ENCODE measurements at places on chromosomes 5 and 9.
A peak's percentile ranks its signal among the peaks of the same experiment; 100 is the strongest.

DNA sequence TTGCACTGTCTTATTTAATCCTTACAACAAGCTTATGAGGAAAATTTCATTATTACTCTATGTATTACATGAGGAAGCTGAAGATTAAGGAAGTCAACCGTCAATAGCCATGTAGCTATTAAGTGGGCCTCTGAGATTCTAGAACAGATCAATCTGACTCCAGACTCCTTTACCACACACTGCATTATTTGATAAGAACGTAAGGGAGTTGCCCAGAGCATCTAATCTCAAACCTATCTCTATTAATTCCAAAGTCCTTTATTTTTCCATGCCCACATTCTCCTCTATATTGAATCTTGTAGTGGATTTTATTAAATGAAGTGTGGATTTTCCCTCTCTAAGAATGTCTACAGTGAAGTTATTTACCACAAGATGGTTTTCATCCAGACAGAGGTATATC, 118.2 kb upstream of the MTAP start:
- H3K4me3 ChIP-seq, result no peak overlapping the region
- no peak overlapping the region for H3K27ac ChIP-seq
- no peaks in the 10 kb centered on the region for H3K27me3 ChIP-seq
- H3K36me3 ChIP-seq, result no peaks in the 10 kb centered on the region

DNA sequence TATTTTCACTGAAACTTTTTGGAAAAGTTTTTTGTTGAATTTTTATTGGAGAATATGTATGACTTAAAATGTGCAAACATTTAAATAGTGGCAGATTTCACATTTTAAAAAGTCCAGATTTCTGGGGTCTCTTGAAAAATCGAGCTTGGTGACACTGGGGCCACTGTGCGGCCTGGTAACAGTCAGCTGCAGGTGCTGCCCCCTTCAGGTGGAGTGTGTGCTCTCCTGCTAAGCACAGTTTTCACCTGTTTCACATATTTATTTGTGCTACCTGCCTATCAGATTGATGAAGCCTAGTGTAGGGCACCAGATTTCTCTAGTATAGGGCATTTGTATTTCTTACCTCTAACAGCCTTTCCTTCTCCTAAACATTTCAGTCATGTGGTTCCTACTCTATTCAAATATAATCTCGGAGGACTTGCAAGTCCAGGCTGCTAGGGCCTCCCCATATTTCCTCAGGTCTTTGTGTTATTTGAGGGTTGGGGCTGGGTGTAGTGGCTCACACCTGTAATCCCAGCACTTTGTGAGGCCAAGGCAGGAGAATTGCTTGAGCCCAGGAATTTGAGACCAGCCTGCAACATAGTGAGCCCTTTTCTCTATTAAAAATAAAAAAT, 95.8 kb upstream of the KLF9 start:
- H3K36me3 ChIP-seq, result no peaks in the 10 kb centered on the region
- H3K4me3 ChIP-seq, result no peak overlapping the region
- no peak overlapping the region for H3K27ac ChIP-seq
- H3K4me1 ChIP-seq, result no peaks in the 10 kb centered on the region
- DNase-seq, result no peak

GRCh38 chr9:122053064-122053463, 40.0 kb downstream of the TTLL11 start:
- H3K4me3 ChIP-seq, result no peak overlapping the region
- H3K27ac ChIP-seq, result no peak overlapping the region
- DNase-seq, result no peak

GRCh38 chr9:75844321-75844720, 46.2 kb upstream of the PCSK5 start:
- H3K36me3 ChIP-seq, result no peaks in the 10 kb centered on the region
- H3K4me1 ChIP-seq, result no peaks in the 10 kb centered on the region
- H3K27me3 ChIP-seq, result no peaks in the 10 kb centered on the region
- no peak for DNase-seq
- H3K27ac ChIP-seq, result no peak overlapping the region
- H3K4me3 ChIP-seq, result no peak overlapping the region

- no peaks in the 10 kb centered on the region for H3K4me1 ChIP-seq
- no peaks in the 10 kb centered on the region for H3K36me3 ChIP-seq
- H3K27me3 ChIP-seq, result no peaks in the 10 kb centered on the region
- H3K4me3 ChIP-seq, result no peak overlapping the region
Observed at GRCh38 chr5:169201597-169201996, 99.3 kb downstream of the SLIT3 start.

DNA sequence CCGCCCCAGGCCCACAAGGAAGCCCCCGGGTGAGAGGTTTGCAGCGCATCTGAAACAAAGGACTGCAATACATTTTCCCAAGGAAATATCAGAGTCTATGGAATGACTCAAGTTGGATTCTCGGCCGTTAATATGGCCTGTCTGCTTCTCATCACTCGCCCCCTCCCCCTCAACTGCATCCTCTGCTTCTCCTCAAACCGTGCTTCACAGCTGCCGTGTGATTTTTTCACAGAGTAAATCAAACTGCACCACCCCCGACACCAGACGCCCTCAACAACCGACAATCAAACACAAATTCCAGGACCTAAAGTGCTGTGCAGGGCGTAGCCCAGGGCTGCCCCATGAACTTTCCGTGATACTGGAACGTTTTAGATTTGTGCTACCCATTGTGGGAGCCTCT, 176.9 kb downstream of the ROR2 start:
- H3K27ac ChIP-seq, result no peak overlapping the region
- H3K4me1 ChIP-seq, result no peaks in the 10 kb centered on the region
- no peak for DNase-seq
- no peaks in the 10 kb centered on the region for H3K36me3 ChIP-seq
- H3K4me3 ChIP-seq, result no peak overlapping the region
- H3K27me3 ChIP-seq, result no peaks in the 10 kb centered on the region

- no peaks in the 10 kb centered on the region for H3K4me1 ChIP-seq
- H3K27me3 ChIP-seq, result no peaks in the 10 kb centered on the region
- H3K27ac ChIP-seq, result no peak overlapping the region
Observed at GRCh38 chr9:72836790-72837189, 116.1 kb downstream of the ALDH1A1 start.

- H3K36me3 ChIP-seq, result no peaks in the 10 kb centered on the region
- H3K27me3 ChIP-seq, result no peaks in the 10 kb centered on the region
- no peak overlapping the region for H3K4me3 ChIP-seq
- no peak for DNase-seq
- H3K27ac ChIP-seq, result no peak overlapping the region
Observed at GRCh38 chr5:27458287-27458686, 419.9 kb upstream of the CDH9 start.

GRCh38 chr5:73443829-73444498, 4.6 kb downstream of the FOXD1 start:
- no peak for DNase-seq
- H3K36me3 ChIP-seq, result no peaks in the 10 kb centered on the region
- no peak overlapping the region for H3K27ac ChIP-seq

GRCh38 chr5:168740092-168740800, 161.1 kb upstream of the PANK3 start:
- H3K36me3 ChIP-seq, result no peaks in the 10 kb centered on the region
- H3K4me1 ChIP-seq, result no peaks in the 10 kb centered on the region
- DNase-seq, result no peak
- no peak overlapping the region for H3K4me3 ChIP-seq
- no peaks in the 10 kb centered on the region for H3K27me3 ChIP-seq

GRCh38 chr9:136544548-136544963, 1.3 kb downstream of the NOTCH1 start:
- DNase-seq, result no peak
- H3K36me3 ChIP-seq, result peaks cover 5% of the 10 kb centered on the region
- peak overlapping the region; percentile 99 for H3K4me3 ChIP-seq
- peaks cover 34% of the 10 kb centered on the region for H3K4me1 ChIP-seq

DNA sequence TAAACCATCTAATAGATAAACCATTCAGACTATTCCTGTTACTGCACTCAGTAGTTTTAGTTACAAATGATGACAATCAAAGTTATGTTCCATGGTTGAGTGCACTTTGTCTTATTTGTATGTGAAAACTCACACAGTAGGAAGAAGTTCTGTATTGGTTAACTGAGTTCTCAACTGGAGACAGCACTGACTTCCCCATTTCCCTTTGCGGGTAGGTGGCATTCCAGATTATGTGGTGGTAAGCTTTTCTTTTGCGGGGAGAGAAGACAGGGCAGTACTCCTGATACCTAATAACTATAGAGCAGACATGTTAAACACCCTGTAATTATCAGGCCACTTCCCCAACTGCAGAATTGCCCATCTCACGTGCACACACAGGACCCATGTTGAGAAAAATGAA, 24.4 kb downstream of the TARS1 start:
- peaks cover 11% of the 10 kb centered on the region for H3K36me3 ChIP-seq
- H3K4me1 ChIP-seq, result no peaks in the 10 kb centered on the region
- H3K4me3 ChIP-seq, result no peak overlapping the region
- DNase-seq, result no peak
- no peaks in the 10 kb centered on the region for H3K27me3 ChIP-seq
